Lung (tissue), 17 donors: ENCODE measurements at places on chromosomes 5 and 9. TPM values are rescaled to one million over a fixed set of nuclear protein-coding genes. Genes with fewer than 3 reads are reported as not detected.

NFIL3 gene
- 59.9 TPM for total RNA-seq

FBP2 gene
- 0.88 TPM for total RNA-seq

GRCh38 chr5:10856683-10857337 lies 95.8 kb upstream of the DAP start:
- no peak overlapping the region for H3K4me3 ChIP-seq
- H3K4me1 ChIP-seq, result no peaks in the 10 kb centered on the region
- H3K36me3 ChIP-seq, result no peaks in the 10 kb centered on the region

- no peaks in the 10 kb centered on the region for H3K36me3 ChIP-seq
- H3K27me3 ChIP-seq, result no peaks in the 10 kb centered on the region
- no peaks in the 10 kb centered on the region for H3K4me1 ChIP-seq
These were observed 18.7 kb downstream of the ADAMTS13 start for GRCh38 chr9:133440874-133441273.

DNA sequence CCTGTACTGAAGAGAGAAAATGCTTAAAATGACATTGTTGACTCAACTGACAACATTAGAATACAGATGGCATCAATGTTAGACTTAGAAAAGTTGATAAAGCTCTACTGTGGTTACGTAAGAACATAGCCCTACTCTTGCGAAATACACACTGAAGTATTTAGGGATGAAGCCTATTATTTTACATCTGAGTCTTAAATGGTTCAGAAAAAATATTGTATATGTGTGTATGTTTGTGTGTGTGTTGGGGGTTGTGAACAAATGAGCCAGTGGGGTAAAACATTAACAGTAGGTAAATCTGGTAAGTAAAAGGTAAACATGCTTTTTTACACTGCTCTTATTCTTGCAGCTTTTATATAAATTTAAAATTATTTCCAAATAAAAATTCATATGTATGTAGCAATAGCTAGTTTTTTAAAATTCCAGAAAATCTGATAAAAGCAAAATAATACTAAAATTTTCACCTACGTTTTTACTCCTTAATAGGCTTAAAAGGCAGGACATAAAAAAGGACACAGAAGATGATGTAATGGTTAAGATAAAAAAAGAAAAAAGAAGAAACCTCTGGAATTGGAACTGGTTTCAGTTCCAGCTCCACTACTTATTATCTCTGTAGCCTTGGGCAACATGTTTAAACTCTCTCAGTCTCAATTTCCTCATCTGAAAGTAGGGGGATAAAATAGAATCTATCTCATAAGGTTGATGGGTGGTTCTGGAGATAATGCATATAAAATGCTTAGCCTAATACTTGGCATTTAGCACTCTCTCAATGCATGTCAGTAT lies 44.3 kb downstream of the GARNL3 start:
- H3K27ac ChIP-seq, result no peak overlapping the region
- H3K4me1 ChIP-seq, result peaks cover 15% of the 10 kb centered on the region
- no peak for DNase-seq
- no peak overlapping the region for H3K4me3 ChIP-seq

GRCh38 chr9:86697213-86697612 lies 250.1 kb downstream of the GAS1 start:
- H3K27me3 ChIP-seq, result no peaks in the 10 kb centered on the region
- no peaks in the 10 kb centered on the region for H3K36me3 ChIP-seq
- no peak overlapping the region for H3K4me3 ChIP-seq
- H3K4me1 ChIP-seq, result no peaks in the 10 kb centered on the region
- H3K27ac ChIP-seq, result no peak overlapping the region
- no peak for DNase-seq

GRCh38 chr5:43432486-43433375 lies 20.5 kb upstream of the CCL28 start:
- no peak overlapping the region for H3K4me3 ChIP-seq
- H3K27me3 ChIP-seq, result no peaks in the 10 kb centered on the region
- peak; percentile 64 for DNase-seq
- H3K36me3 ChIP-seq, result no peaks in the 10 kb centered on the region
- peaks cover 4% of the 10 kb centered on the region for H3K4me1 ChIP-seq
- no peak overlapping the region for H3K27ac ChIP-seq

TSSK1B gene
- total RNA-seq, result 0.28 TPM
